ENCODE measurements at places on chromosomes 16 and 17. TPM values are rescaled to one million over a fixed set of nuclear protein-coding genes. Genes with fewer than 3 reads are reported as not detected.

Gene RPL23
- 1,506 TPM for total RNA-seq

Gene TEX19
- not detected for total RNA-seq

Gene TBC1D3C
- total RNA-seq = not detected

Gene ABCC6
- total RNA-seq = 1.4 TPM

Gene OTOP2
- not detected for total RNA-seq
